ENCODE measurements at places on chromosomes 3 and 15.

- DNase-seq, result no peak
These were observed 123.0 kb downstream of the PEAK1 start for GRCh38 chr15:77296773-77297337.

DNA sequence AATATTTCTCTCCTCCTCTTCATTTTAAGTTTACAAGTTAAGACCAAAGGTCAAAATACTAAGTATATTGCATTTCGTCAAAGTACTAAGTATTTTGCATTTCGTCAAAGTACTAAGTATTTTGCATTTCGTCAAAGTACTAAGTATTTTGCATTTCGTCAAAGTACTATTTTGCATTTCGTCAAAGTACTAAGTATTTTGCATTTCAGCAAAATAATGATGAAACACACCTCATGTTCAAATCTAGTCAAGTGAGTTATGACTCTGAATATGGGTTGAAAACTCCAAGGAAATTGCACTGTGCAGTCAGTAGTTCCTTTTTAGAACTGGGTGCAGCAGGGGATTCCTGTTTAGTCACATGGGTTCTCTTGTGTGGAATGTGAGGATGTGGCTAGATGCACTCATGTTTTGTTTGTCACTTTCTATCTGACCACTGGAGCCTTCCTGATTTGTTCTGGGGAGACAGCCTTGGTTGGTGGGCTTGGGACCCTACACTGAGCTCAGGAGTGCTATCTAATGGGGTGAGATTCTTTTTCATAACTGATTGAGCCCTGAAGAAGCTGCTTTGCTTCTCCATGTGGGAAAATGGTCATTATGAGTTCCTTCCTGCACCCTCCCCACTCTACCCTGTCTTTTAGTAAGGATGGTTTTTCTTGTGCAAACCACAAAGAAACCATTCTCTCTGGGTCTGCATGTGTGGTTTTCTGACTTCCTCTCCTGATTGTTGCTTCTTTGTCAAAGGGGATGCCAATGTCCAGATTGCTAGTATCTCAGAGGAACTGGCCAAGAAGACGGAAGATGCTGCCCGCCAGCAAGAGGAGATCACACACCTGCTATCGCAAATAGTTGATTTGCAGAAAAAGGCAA lies 73.4 kb downstream of the CCK start:
- DNase-seq, result no peak

DNA sequence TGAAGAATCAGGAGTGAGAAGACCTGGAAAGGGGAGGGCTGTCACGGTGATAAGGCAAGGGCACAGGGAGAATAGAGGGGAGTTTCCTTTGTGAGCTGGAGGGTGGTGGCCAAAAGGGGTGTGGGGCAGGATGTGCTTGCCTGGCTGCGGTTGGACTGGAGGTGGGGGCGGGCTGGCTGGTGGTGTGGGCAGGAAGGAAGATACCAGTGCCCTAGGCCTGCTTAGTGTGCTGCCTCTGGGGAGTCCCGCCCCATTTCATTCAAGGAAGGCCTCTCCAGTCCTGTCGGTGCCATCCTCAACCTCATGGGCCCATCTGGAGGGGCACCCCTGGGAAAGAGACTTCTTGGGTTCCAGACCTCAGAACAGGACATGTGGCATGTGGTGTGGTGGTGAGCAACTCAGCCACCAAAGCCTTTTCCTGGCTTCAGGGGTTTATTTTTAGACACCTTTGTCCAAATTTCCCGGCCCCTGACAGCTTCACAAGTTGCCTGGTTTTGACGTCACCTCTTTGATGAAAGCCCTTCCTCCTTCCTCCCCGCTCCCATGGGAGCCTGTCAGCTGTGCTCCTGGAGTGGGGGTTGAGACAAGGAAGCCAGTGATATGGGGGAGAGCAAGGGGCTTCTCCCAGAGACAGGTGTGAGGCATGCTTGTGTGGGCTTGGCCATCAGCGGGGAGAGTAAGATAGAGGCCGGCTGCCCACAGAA lies 15.6 kb downstream of the TEX264 start:
- no peak for DNase-seq

- DNase-seq, result no peak
These were observed 793.8 kb downstream of the TBL1XR1 start for GRCh38 chr3:176403531-176403930.

DNA sequence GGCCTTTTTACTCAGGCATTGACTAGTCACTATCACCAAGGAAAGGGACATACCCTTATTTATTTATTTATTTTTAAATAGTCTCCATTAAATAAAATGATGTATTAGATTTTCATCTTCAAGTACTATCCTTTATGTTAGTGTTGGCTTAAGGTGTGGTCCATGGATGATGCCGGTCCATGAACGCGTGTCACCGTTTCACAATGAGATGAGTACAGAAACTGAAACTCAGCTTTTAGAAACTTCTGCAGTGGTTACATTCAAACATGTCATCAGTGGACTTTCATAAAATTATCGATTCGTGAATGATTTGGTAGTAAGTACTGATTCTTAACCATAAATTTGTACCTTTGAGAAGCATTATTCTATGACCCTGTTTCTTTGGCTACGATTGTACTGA lies 166.6 kb downstream of the SATB1 start:
- DNase-seq, result no peak

GRCh38 chr3:123870033-123870432 lies 14.1 kb downstream of the MYLK start:
- DNase-seq, result no peak

GRCh38 chr3:17793542-17794195 lies 51.2 kb upstream of the TBC1D5 start:
- no peak for DNase-seq

DNA sequence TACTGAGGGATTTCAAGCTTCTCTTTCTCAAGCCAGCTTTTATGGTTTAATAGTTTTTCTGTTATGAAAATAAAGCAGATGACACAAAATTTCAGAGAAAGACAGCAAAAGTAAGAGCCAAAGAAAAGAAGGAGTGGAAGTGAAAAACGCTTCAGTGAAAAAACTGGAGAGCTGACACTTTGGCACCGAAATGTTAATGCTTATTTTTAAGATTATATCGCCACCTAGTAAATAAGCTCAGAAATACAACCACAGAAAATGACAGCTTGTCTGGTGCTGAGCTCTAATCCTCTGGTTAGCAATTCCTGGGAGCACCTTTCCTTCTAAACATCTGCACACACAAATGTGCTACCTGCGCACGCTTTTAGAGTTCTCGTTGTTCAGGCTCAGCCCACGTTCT lies 101.6 kb downstream of the ZPLD1 start:
- DNase-seq, result no peak

DNA sequence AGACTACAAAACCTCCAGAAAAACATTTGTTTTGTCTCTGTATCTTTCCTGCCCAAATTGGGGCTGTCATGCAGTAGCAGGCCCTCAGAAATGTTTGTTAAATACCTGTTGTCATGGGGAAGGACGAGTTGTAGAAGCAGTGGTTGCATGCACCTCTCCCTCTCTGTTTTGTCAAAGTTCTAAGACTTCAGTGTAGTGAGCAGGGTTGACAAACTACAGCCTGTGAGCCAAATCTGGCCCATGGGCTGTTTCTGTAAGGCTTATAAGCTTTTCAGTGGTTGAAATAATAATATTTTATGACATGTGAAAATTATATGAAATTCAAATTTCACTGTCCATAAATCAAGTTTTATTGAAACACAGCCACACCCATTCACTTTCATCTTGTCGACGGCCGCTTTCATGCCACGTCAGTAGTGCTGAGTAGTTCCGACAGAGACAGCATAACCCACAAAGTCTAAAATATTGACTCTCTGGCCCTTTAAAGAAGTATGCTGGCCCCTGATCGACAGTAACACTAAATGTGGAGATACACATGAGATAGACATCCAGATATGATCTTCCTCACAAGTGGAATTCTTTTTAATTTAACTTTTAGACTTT lies 102.9 kb downstream of the PDZRN3 start:
- no peak for DNase-seq

DNA sequence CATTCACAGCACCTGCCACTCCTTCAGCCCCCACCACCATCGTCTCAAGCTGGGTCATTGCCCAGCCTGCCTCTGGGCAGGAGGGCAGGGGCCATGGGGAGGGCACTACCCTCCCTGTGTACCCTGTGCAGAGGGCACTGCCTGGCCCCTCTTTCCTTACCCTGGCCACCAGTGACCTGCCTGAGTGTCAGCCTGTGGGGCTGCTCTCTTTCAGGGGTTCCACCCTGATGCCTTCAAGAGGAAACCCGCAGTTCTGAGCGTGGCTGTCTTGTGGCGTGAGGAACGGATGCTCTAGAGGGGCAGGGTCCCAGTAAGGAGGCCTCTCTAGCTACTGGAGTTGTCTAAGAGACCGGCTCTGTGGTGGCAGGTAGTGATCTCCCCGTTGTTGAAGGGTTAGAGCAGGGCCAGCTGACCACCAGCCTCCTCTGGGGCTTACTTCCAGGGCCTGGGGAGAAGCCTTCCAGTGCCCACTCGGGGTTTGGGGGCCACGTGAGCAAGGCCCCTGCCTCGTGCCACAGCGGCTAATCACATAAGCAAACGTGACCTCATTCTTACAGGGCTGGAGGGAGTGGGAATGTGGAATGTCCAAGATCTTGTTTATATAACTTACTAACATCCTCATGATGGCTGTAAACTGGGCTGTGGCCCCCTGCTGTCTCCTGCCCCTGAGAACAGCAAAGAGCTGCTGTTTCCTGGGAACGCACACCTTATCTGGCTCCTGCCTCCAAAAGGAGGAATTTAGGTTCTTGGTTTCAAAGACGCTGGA lies 31.4 kb upstream of the SEC13 start:
- DNase-seq, result no peak

DNA sequence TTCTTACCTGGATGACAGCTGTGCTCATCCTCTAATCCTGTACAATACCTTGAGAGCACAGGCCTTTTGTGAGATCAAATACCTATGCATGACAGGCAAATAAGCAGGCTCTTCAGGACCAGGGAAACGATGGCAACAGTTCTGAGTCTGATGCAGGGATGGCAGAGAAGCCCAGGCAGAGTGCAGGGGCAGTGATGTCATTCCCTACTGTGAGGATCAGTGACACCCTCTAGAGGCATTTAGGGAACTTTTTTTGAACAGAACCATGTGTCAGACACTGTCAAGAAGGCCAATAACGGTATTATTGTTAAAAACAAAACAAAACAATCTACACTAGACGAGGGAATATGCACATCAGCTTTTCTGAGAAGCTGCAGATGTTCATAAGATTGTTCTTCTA lies 314.8 kb upstream of the CTDSPL start:
- no peak for DNase-seq

- no peak for DNase-seq
These were observed 188.4 kb upstream of the SYNPR start for GRCh38 chr3:63089751-63090132.

GRCh38 chr3:114606336-114606735 lies 312.5 kb downstream of the TIGIT start:
- DNase-seq, result no peak

- no peak for DNase-seq
These were observed 10.5 kb downstream of the NKTR start for GRCh38 chr3:42610976-42611375.

DNA sequence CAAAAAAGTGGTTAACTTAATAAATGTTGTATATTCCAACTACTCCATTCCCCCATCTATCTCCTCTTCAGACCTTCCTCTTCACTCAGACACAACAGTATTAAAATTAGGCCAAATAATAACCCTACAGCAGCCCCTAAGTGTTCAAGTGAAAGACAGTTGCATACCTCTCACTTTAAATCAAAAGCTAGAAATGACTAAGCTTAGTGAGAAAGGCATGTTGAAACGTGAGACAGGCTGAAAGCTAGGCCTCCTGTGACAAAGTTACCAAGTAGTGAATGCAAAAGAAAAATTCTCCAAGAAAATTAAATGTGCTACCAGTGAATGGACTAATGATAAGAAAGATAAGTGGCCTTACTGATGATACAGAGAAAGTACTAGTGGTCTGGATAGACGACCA lies 71.7 kb downstream of the ANKRD28 start:
- no peak for DNase-seq

GRCh38 chr3:170021083-170021482 lies 16.7 kb upstream of the GPR160 start:
- DNase-seq, result no peak

DNA sequence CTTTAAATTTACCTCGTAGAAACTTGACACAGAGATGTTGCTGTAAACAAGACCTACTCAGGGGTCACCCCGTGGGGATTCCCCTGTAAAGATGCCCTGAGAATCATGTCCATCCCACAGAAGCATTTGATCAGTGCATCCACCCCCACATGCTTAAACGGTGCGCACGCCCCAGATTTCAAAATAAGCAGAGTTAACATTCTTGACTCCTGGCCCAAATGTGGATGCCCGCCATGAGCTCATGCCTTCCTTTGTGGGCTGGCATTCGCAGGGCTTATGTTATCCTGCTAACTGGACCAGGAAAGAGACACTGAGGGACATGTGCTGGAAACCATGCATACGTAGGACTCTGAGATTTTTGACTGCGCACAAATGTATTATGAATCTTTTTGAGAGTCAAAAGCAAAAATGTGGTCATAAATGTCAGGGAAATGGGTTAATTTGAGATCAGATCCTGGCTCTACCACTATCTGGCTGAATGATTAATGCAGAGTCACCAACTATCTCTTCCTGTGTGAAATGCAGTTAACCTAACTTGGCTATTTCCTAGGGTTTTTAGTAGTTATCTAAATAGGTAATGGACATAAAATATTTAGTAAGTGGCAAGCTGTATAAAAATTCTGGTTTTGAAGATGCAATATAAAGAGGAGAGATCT lies 9.1 kb upstream of the TP63 start:
- no peak for DNase-seq

DNA sequence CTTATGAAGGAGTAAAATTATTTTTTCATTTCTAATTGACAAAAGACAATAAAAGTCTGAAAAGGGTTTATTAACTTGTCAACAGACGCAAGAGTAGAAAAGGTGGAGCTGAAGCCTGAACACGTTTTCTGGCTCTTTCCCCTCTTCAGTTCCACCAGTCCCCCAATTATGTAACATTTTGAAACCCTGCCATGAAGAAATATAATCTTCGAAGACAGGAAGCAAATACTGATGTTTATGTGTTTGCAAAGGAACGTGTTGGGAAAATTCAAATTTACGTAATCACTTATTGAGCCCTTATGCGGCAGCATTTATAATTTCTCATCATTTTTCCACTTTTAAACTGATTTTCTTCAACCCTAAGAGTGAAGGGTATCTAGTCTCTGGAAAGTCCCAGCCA lies 767 bp downstream of the AP3S2 start:
- DNase-seq, result no peak

DNA sequence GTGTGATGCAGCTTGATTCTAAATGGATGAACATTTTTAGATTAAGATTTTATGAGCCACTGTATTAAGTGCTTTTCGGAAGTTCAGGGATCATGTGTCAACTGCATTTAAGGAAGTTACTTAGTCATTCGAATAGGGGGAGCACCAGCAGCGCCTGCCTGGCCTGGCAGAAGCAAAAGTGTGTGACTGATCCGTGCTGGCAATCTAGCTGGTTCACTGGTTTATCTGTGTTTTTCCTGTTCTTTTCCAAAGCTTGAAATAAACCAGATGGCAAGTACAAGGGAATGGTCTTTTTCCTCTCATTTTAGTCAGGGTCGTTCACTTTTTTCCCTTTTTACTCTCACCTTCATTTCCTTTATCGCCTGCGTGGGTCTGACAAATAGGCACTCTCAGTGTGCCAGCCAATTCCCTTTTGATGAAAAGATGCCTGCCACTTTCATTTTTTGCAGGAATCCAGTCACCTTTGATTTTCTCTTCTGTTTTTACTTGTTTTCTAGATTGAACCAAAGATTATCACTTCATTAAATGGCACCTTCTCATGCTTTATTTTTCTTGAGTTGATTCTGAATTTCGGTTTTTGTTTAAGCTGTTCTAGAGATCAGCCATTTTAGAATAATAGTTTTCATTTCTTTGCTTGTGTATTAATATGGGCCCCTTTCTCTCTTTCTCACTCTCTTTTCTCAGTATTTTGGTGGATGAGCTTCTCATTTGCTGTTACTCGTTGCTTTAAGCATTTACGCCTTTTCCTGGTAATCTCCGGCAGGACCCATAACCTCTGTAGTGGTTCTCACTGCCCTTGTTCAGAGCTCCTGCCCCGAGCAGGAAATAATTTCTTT lies 2.8 kb downstream of the ABHD2 start:
- DNase-seq, result no peak

All from esophagus squamous epithelium (tissue), 5 donors.